ENCODE measurements at places on chromosomes 13 and 19.

- DNase-seq = no peak
Measured at GRCh38 chr13:100506154-100506553, 82.4 kb downstream of the GGACT start.

DNA sequence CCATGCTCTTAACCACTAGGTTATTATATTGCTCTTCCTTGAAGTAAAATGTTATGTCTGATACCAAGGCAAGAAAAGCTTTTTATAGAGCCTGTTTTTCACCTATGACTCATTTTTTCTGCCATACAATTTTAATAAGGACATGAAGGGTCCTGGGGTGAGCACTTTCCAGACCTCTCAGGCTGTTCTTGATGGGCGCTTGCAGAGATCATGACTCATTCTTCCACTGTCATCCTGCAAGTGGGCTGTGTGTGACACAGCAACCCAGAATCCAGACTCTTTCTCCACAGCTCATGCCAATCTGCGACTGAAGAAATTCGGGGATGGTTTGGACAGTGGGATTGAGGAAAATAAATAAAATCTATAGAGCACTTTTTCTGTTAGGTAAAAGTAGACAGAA lies 506.7 kb upstream of the NBEA start:
- no peak for DNase-seq

DNA sequence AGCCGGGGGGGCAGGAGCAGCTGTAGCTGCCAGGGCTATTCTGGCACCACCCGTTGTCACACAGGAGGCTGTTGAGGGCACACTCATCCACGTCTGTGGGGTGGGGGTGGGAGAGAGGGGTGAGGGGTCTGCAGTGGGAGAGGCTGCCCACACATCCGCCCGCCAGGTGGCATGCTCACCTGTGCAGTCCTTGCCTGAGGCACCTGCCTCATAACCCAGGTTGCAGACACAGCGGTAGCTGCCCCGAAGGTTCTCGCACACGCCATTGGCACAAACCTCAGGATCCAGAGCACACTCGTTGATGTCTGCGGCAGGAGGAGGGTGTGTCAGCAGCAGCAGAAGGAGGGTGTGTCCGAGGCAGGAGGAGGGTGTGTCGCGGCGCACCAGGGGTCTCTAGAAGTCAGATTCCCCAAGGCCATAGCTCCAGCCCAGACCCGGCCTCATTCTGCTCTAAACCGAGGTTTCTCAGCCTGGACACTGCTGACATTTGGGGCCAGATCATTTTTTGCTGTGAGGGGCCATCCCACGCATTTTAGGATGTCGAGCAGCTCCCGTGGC lies 20.3 kb downstream of the FBN3 start:
- no peak for DNase-seq

DNA sequence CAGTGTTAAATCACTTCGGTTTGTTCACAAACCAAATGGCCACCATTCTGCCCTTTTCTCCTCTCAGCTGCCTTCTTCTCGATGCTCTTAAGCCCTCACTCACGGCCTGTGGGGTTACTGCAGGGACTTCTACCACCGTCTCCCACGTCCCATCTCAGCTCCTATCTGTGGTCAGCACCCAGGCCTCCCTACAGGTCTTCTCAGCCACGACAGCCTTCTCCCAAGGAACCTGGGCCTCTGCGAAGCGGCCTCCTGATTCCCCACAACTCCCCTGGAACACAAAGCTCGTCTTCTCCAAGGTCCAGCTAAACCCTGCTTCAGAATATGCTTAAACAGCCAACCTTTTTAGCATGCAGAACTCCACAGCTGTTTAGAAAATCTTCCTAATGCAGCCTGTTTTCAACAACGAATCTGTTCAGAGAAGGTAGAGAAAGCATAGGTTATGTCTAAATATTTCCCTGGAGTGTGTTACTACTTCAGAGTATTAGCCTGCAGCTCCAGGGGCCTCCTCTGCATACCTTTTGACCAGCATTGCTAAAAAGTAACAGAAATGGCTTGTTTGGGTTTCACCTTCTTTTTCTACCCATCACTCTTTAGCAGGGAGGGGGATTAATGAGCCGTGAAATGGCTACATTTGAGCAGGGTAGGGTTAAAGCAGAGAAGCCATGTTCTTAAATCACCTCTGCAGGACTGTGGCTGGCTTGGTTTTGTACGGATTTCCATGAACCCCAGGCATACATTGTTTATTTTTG lies 104.0 kb downstream of the COL4A2 start:
- DNase-seq = no peak

DNA sequence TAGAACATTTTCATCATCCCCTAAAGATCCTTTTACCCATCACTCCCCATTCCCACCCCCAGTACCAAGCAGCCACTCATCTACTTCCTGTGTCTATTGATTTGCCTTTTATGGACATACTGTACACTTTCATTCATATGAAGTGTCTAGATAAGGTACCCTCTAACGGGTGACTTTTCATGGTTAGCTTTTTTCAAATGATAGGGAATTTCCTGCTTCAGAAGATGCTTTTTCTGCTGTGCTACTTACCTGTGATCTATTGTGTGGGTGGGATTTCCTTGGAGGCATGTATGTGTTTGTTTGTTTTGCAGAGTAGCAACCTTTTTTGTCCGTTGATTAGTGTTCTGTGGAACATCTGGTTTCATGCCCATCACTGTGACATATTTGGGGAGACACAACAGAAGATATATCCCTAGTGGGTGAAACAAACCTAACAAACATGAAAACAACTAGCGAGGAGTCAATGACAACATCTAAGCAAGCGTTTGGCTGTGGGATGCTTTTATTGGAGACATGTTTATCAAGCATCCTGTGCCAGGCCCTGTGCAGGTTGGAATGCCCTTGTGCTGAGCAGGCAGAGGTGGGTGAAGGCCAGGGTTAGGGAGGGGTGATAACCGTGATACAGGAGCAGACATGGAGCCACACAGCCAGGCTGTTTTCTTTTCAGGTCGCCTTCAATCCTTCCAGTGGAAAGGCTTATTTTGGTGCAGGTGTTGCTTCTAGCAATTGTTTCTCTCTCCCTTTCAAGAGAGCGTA lies 17.6 kb downstream of the SPINT2 start:
- DNase-seq = peak; percentile 3

DNA sequence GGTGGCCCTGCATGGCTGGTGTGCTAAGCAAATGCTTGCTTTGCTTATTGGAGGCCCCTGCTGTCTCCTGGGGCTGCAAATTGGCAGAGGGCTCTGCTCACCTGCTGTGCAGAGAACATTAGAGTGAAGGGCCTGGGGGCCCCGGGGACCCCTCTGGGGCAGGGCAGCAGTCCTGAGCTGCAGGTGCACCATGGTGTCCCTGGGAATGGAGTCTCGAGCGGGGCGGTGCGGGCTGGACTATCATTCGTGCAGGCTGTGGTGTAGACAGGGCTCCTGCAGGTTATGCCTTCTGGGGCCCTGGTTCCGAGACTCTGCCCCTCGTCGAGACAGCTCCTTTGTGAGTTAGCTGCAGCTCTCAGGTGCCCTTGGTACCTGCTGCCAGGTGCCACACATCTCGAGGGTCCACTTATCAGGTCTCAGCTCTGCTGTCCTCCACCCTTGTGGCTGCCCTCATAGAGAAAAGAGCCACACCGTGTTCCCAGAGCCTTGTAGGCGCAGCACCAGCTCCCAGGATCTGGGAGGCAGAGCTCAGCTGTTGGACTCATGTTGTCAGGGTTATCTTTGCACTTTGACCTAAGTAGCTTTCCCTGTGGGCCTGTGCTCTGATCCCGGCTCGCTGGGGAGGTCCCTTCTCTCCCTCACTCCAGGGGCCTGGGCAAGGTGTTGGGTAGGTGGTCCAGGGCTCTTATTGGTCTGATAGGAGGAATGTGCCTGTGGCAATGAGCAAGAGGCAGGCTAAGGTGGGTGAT lies 58.0 kb upstream of the ZNF536 start:
- DNase-seq = no peak

- peak; percentile 40 for DNase-seq
Measured at GRCh38 chr19:16714702-16715287, 4.9 kb upstream of the NWD1 start.

DNA sequence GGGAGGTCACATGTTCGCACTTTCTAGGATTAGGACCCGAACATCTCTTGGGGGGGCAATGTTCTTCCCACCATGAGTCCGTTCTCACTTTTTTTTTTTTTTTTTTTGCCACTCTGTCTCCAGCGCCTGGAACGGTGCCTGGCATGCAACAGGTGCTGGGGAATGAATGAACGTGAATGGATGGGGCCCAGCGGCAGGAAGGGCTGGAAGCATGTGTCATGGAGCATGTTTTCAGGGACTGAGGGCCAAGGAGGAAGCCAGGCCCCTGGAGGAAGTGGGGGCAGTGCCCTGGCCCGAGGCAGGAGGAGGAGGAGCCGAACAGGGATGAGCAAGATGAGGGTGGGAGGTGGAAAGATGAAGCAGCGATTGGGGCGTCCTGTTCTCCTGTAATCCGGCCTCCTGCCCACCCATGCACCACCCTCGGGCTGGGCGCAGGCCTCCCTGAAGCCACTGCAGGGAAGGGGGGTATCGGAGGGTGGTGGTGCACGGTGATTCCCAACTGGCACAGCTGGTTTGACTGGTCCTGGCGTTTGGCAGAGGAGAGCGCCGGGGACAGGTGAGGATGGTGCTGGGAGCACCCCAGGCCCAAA lies 8.8 kb upstream of the SULT2B1 start:
- no peak for DNase-seq

DNA sequence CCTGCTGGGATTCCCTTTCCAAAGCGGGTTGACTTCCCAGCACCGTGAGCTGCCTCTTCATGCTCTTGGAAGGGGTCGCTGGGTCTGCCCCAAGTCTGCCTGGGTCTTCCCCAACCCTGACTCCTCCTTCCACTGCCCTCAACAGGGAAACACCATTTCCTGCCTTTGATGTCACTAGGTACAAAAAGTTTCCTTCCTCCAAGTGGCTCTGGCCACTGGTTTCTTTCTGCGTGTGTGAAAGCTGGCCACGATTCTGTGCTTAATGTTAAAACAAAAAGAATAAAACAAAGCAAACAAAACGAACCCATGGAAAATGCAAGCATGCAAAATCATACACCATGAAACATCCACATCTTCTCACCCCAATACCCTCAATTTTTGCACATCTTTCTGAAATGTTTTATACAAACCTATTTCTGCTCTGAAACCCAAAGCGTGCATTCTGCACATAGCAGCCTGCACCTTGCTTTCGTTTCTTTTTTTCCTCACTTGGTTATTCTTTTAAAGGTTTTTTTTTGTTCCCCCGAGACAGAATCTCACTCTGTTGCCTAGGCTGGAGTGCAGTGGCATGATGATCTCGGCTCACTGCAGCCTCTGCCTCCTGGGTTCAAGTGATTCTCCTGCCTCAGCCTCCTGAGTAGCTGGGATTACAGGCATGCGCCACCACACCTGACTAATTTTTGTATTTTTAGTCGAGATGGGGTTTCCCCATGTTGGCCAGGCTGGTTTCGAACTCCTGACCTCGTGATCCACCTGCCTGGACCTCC lies 12.5 kb upstream of the TNFSF9 start:
- DNase-seq = no peak

- no peak for DNase-seq
Measured at GRCh38 chr13:44318161-44318560, 55.5 kb upstream of the SERP2 start.

- no peak for DNase-seq
Measured at GRCh38 chr13:101875717-101876393, 423.4 kb downstream of the ITGBL1 start.

DNA sequence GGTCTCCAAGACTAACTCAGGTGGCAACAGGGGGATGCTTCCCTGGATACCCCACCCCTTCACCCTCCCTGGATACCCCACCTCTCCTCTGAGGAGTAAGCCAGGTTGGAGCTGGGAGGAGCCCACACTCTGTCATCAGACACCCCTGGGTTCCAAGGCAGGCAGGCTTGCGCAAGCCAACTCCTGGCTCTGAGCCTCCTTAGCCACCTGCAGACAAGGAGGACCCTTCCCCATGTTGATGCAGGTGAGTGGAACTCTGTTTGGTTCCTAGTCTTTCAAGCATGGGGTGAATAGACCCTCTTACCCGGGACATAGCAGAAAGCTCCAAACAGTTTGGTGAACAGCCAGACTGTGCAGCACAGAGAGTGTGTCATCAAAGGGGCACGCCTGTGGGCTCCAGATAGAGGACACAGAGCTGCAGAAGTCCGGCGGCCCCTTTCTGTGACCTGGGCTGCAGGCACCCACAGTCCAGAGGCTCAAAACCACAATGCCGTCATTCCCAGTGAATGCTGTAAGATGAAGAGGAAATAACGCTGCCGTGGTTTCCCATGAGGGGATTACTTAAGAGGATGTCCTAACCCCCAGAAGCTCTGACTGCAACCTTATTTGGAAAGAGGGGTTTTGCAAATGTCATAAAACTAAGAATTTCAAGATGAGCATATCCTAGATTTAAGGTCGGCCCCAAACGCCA lies 12.1 kb upstream of the HAS1 start:
- DNase-seq = no peak

DNA sequence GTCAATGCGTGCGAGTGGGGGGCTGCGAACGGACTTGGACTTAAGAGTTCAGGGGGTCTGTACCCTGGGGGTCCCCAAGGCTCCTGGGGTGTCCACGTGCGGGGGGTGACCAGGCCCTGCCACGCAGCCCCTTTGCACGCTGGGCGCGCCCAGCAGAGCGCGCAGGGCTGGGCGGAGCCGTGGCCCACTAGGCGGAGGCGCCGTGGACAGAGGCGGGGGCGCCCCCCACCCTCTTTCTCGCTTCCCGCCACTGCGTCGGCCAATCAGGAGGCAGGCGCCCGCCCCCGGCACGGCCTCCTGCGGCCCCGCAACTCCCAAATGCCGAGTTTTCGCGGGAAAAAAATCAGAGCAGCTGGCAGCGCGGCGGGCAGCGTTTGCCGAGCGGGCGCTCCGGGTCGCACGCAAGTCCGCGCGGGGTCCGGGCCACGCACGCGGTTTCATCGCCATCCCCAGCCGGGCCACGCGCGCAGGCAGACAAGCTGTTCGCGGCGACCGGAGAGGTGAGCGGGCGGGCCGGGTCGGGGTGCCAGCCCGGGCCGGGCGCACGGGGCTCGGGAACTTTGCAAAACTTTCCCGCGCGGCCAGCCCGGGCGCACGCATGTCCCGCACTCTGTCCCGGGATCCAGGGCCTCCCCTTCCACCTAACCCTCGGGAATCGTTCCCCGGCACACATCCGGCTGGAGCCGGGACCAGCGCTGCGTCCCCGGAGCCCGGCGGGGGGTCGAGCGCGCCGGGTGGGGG lies at the start of gene UHRF1:
UHRF1 (plus strand) TSS at position 346 of the 741 bp plus-strand sequence. CDS start 1,385 bp downstream, outside the sequence.
- no peak for DNase-seq

DNA sequence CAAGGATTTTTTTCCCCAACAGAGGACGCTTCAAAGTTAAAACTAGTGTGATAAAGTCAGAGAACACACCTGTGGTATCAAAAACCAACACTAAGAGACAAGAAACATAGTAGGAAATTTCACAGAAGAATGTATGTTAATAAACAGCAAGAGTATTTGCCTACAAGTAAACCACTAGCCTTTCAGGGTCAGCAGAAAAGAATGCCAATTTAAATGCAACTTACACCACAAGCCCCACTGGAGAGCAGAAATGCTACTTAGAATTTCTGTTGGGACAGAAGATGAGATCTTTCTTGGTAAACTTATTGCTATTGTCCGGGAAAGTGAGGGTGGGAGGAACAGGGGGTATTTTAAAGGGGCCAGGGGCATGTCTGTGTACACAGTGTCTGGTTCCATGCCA lies 68.6 kb downstream of the STK24 start:
- no peak for DNase-seq

DNA sequence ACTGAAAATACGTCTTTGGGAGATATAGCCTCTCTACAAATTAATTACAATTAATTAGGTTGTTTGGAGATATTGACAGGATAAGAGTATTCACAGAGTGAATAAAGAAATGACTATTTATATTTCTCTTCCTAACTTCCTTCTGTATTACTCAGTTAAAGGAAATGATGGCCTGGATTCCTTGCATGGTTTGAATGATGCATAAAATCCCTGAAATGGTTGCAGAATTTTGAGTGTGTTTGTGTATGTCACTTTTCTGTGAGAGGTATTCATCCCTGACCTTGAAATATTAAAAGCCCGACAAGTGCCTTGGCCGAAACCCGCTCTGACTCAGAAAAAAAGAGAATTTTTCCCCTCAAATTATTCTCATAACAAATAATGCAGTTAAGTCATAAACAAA lies 90.0 kb downstream of the PDS5B start:
- DNase-seq = no peak

Data from CD4-positive, alpha-beta T cell treated with Interleukin-2 at 100 ng/mL for 4 hours (primary cell).